ENCODE measurements at places on chromosomes 1 and 21.

- no peak for DNase-seq
These were observed 34.8 kb downstream of the L1TD1 start for GRCh38 chr1:62229468-62229867.

- DNase-seq: no peak
These were observed 59.7 kb upstream of the PSEN2 start for GRCh38 chr1:226810681-226811080.

DNA sequence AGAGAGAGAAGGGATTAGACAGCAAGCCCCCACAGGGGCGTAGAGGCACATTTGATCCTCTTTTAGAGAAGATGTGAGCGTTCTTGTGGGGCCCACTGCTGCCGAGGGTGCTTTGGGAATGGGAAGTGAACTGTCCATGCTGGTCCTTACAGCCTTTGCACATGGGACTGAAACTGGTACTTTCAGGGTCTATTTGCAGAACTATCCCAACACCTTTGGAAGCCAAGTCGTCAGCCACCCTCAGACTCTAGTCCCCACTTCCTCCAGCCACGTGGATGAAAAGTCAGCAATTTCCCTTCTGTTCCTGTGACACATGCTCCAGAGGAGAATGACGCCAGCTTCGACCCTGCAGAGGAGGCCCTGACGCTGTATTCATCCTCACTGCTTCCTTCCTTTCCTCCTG, 2.6 kb upstream of the RAB7B start:
- DNase-seq: no peak

- no peak for DNase-seq
These were observed 24.1 kb upstream of the THRAP3 start for GRCh38 chr1:36199934-36200741.

- DNase-seq: no peak
These were observed 90.5 kb downstream of the SPATA17 start for GRCh38 chr1:217721692-217722091.

- no peak for DNase-seq
These were observed 51.8 kb downstream of the ST6GALNAC5 start for GRCh38 chr1:76919085-76919484.

GRCh38 chr1:217889401-217889800, 258.3 kb downstream of the SPATA17 start:
- no peak for DNase-seq

- DNase-seq: no peak
These were observed 250.8 kb downstream of the KCNJ6 start for GRCh38 chr21:37665230-37666024.

DNA sequence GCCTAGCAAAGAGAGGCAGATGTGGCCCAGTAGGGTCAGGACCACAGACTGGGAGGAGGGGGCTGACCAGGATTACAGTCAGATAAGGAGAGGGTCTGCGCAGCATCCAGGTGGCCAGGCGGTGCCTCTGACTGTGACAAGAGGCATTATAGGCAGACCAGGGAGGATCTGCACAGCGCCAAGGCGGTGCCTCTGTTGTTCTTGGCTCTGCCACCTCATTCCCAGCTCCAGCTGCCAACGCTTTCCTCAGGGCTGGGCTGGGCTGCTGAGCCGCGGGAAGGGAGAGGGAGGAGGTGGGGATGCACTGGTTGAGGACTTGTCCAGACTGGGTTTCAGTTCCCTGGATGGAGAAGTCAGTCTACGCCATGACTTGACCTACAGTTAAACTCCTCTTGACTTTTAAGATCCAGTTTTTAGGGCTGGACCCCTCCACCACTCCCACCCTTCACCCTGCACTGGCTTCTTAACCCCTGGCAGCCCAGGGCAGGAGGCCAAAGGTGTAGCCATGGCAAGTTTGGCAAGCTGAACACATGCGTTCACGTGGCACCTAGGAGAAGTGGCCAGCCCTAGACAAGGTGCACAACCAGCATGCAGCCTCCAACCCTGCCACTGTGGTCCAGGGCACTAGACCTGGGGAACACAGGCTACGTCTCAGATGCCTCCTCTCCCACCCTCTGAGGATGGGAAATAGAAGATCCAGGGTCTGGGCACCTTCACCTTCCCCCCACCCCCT, 4.5 kb upstream of the CRABP2 start:
- DNase-seq: no peak

DNA sequence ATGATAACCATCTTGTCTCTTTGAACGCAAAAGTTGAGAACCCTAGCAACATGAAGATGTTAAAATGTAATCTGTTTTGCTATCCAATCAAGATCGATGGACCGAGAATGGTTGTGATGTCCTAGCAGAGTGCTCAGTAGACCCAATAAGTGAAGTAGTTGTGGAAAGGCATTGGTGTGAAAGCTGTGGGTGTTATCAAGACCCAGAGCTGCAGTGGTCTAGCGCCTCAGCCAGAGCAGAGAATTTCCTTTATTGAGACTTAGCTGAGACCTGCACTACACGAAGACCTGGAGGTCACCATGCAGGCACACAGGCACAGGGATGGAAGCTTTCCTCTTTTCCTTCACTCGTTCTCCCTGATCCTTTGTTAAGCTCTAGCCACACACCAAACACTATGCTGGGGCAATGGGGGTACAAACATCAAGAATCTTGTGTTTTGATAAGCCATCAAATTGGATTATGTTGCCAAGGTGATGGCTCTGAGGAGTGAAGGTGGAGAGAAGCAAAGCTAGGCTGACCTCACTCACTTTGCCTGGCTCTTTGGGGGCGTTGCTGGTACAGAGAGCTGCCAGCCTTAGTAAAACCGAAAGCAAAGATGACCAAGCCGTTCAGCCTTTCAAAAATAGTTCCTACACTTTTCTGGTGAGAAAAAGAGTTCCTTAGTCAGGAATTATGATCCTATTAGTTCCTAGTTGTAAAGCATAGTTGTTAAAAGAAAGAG, 24.1 kb downstream of the METTL13 start:
- DNase-seq: no peak

GRCh38 chr1:235101558-235102258, 26.9 kb downstream of the TOMM20 start:
- no peak for DNase-seq

GRCh38 chr21:41016472-41016871, 151.5 kb upstream of the BACE2 start:
- no peak for DNase-seq

DNA sequence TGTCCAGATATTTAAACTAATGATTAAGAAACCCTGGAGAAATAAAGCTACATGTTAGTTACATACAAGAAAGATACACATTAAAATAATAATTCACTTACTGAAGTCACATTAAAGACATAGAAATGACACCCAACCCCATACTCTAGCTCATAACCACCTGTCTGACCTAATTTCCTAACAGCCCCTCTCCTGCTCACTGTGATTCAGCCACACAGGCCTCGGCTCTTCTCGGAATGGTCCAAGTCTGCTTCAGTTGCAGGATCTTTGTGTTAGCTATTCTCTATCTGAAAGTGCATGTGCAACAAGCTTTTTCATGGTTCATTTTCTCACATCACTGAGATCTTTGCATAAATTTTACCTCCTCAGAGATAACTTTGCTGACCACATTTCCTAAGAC, 209.8 kb downstream of the TM2D1 start:
- DNase-seq: no peak

DNA sequence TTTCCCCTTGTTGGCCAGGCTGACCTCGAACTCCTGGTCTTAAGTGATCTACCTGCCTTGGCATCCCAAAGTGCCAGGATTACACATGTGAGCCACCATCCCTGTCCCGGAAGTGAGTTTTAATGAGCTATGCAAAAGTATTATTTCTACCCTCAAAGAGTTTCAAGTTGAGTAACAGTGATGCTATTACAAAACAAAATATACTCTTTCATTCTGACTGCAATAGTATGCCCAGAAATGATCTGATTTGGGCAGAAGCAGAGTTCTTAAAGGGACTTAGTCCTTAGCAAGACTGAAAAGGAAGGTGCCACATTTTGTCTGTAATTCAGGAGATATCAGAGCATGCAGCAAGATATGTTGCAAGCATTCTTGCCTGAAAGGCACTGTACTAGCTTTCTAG, 375.4 kb downstream of the NUF2 start:
- no peak for DNase-seq

DNA sequence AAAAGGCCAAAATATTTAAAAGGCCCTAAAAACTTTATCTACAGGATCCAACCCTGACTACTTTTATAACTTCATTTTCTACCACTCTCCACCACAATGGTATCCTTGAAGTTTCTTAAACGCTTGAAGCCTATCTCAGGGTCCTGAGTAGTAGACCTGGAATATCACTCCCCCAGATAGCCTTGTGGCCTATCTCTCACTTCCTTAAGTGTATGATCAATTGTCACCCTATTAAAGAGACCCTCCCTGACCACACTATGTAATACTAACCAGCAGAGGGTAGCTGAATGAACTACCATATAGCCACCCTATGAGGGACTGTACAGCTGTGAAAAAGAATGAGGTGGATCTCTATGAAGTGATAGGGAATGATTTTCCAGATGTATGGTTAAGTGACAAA, 5.6 kb downstream of the CD58 start:
- no peak for DNase-seq

DNA sequence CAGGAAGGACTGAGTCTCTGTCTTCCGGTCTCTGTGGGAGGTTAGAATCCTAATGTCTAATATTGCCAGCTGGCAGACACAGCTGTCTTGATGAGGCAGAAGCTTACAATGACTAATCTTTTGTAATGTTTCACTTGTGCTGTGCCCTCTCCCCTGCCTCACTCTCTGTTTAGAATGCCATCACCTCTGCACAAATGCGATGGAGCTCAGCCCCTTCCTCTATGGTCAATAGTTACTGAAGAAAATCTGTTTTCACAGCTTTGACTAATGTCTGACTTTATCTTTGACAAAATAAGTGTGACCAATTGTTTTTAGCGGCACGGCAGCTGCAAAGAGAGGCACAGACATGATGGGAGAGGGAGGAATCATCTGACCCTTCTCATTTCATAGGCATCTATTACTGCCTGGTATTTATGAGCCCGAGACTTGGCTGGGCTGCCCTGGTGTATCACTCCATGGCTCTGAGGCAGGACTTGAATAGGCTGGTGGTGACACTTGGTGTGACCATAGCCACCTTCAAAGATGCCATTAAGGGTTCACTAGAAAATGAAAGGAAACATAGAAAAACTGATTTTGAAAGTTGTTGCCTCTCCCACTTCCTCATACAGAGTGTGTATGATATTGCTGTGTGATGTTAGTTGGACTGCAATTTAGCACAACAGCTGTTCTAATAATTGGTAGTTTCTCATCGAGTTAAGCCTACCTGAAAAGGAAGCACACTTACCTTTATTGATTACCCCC, 163.2 kb upstream of the NBPF11 start:
- DNase-seq: no peak

- no peak for DNase-seq
These were observed 34.3 kb upstream of the CCDC27 start for GRCh38 chr1:3717715-3718601.

DNA sequence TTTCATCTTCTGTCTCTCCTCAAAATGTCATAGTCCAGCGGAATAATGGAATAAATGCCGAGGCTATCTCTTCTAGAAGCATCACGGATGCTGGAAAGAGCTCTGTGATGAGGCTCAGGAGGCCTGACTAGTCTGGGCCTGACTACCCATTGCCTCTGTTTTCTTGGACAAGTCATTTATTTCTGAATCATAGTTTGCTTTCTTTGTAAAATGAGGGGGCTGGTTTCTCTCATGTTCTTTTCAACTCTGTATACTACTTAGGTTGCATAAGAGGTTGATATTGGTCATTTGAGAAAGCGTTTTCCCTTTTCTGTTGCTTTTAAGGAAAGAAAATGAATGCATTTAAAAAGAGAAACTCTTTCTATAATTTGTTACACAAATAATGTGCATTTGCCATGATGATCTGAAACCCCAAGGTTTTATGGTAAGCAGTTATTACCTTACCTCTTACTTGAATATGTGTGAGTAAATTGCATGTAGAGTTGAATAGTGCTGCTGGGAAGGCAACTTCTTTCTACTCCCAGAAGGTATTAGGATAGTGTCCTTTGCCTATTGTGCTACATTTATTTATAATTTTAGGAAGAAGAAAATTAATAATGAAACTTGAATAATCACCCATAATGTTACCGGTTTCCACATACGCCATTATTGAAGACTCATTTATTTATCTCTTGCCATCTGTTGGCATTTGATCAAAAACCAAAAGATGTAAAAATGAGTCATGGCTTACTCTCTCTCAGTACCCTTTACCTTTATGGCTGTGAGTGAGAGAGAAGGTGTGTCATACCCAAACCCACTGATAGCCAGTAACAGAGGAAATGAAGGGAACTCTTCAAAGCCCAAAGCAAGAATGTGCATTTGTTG, 179.1 kb downstream of the FASLG start:
- DNase-seq: peak; percentile 26

GRCh38 chr1:28580722-28581530, 11.1 kb upstream of the RAB42 start:
- peak; percentile 53 for DNase-seq

GRCh38 chr1:222844411-222844779, 29.6 kb downstream of the DISP1 start:
- no peak for DNase-seq

DNA sequence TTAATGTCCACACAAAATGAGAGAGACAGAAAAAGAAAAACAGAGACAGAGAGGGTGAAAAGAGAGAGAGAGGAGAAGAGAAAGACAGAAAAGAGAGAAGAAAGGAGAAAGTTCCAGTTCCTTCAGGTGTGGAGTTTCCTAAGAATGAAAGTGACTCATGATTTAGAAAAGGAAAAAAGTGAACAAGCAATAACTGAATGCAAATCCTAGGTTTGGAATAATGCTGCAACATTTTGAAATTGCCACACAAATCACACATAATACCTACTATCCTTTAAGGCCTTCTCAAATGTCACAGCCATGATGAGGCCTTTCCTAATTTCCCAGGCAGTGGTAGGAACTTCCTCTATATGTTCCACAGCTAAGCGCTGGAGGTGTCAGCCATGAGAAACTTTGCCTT, 31.5 kb upstream of the XPR1 start:
- DNase-seq: no peak

DNA sequence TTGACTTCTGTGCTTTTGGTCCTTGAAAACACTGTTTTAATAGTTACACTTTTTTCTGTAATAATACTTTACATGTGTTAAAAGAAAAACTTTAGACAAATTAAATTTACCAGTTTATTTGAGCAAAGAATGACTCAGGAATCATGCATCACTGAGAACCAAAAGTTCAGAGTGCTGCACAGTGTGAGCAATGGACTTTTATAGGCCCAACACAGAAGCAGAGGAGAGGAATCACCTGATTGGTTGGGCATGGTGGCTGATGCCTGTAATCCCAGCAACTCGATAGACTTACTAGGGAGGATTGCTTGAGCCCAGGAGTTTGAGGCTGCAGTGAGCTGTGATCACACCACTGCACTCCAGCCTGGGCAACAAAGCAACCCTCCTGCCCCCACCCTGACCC, 29.3 kb downstream of the ZNF648 start:
- no peak for DNase-seq

Measured in stimulated activated CD4-positive, alpha-beta T cell treated with anti-CD3 and anti-CD28 coated beads, Interleukin-2, amount 100 ng/mL, for 4 hours (primary cell).